ENCODE measurements at places on chromosomes 3 and 15. TPM values are rescaled to one million over a fixed set of nuclear protein-coding genes. Genes with fewer than 3 reads are reported as not detected.

CLDN18 gene
- not detected for total RNA-seq

GHSR gene
- not detected for total RNA-seq

GASK1A gene
- 4.5 TPM for total RNA-seq

TRH gene
- 0.59 TPM for total RNA-seq

TEX55 gene
- total RNA-seq: not detected

ANKUB1 gene
- total RNA-seq: not detected

Measured in H7 (cell line).